ENCODE measurements at places on chromosomes 2 and 18.
A peak's percentile ranks its signal among the peaks of the same experiment; 100 is the strongest.

- no peak for DNase-seq
Measured at GRCh38 chr2:239199041-239199768, 201.6 kb downstream of the HDAC4 start.

- DNase-seq, result peak; percentile 51
Measured at GRCh38 chr2:126656431-126657147, 631 bp downstream of the GYPC start.

DNA sequence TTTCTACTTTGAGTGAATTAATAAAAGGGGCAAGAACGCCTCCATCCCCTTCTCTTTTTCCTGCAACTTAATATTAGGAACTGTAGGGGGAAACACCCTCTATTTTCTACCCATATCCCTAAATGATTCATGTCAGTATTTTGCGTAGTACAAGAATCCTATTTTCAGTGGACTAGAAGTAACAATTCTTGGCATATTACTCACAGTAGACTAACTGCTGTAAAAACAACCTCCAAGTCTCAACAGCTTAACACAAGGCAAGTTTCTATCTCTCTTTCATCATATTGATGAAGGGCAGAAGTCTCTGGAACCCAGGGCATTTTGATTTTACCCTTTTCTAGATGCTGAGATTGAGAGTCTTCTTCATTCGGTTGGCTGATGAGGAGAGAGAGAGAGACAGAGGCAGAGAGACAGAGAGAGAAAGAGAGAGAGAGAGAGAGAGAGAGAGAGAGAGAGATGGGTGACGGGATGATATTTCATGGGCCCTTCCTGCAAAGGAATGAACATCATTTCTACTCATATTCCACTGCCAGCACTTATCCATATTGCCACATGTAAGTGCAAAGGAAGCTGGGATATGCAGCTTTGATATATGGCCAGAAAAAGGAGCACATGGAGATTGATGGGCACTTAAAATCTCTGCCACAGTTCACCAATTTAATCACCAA is 481.6 kb downstream of the LPIN1 start:
- no peak for DNase-seq

GRCh38 chr2:9484533-9484932 is 10.2 kb downstream of the IAH1 start:
- no peak for DNase-seq

DNA sequence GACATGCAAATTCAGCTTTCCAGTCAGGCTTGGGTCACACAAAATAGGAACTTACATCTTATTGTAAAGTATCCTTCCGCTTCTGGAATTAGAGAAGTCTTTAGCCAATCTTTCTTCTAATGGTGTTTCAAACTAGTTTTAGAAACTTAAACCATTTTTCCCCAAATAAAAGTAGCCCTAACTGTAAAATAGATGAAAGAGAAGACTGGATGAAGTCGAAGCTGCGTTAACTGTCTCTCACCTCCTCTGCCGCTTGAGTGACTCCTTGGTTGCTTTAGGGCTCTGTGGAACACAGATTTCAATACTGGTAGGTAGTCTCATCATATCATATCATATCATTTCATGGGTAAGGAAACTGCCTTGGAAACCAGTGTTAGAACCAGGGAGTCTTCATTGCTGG is 498.4 kb downstream of the XIRP2 start:
- no peak for DNase-seq

- DNase-seq, result no peak
Measured at GRCh38 chr2:146238254-146238966, 1606.4 kb upstream of the ACVR2A start.

DNA sequence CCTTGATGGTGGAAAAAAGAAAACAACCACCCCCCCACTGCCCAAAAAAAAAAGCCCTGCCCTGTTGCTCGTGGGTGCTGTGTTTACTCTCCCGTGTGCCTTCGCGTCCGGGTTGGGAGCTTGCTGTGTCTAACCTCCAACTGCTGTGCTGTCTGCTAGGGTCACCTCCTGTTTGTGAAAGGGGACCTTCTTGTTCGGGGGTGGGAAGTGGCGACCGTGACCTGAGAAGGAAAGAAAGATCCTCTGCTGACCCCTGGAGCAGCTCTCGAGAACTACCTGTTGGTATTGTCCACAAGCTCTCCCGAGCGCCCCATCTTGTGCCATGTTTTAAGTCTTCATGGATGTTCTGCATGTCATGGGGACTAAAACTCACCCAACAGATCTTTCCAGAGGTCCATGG is 28.0 kb downstream of the MAL start:
- no peak for DNase-seq

- DNase-seq, result no peak
Measured at GRCh38 chr2:171166328-171166983, 5.8 kb upstream of the TLK1 start.

- DNase-seq, result no peak
Measured at GRCh38 chr2:171320208-171320621, 113.6 kb downstream of the METTL8 start.

DNA sequence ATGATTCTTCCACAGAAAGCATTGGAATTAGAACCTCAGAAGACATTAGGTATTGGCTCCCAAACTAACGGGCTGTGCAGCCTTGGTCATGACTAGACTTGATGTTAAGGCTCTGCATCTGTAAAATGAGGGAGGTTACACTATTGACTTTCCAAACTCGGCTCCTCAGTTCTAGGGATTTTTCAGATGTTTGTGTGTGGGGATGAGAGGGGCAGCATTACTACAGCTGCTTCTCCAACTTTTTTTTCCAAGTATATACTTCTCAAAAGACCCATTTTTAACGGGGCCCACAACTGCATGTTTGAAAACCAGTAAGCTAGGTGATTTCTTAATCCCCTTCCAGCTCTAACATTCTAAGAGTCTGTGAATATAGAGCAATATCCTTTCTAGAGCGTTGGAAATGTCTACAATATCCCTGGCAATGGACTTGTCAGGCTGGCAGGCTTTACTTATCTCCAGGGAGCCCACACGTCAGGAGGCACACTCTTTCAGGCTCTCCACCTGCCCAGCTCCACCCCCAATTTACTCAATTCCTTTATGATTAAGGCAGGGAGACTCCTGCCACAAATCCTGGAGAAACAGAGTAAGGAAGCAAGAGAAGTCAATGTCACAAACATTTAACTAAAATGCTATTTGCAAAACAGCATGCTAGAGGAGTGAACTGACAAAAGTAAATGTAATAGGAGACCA is 844 bp upstream of the MPV17 start:
- no peak for DNase-seq

DNA sequence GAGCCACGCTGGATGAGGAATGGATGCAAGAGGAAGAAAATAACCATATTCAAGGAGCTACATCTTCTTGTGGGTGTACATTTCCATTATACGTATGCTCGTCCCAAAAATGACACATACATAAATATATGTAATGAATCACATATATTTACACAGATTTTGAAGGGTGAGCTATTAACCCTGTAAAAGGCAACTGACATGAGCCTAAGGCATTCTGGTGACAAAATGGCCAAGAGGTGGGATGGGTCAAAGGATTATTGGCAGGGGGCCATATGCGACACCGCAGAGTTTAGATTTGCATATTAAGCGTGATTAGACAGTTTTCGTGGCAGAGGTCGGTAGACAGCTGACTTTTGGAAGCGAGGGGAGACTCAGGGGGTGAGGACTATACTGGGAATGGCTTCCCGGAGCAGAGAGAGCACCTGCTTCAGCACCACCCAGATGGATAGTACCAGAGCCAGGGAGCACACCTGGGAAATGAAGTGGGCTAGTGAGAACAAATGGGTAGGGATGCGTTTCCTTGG is 431 bp upstream of the CNRIP1 start:
- DNase-seq, result no peak

- no peak for DNase-seq
Measured at GRCh38 chr18:10458691-10459090, 4.3 kb downstream of the APCDD1 start.

DNA sequence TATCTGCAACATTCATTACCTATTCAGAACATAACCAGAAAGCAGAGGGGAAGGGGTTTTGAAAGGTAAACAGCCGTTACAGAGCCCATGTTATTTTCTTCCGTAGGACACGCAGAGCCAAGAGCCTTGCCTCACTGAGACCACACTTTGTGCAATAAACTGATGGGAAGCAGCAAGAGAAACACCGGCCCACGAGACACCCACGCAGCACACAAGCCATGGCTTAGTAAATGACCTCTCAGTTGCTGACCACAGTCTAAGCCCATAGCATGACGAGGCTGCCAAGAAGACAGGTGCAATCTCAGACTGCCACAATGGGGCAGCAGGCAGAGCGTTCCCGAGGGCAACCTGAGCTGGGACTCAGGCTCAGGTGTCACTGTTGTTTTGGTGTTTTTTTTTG is 59.6 kb downstream of the CABYR start:
- no peak for DNase-seq

DNA sequence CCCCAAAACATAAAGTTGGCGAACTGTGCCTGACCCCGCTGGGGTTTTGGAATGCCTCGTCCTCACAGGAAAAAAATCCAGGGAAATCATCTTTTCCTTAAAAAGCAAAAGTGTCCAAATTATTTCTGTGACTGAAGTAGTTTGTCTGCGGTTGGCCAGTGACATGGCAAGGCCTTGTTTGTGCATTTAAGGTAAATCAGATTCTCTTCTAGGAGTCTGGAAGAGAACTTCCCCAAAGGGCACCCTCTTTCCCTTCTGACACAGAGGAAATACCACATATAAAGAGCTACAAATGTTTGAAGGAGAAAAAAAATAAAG is 737 bp upstream of the CYB5A start:
- DNase-seq, result no peak

GRCh38 chr18:1017227-1018058 is 112.8 kb downstream of the ADCYAP1 start:
- DNase-seq, result no peak

GRCh38 chr18:26741048-26741447 is 124.5 kb downstream of the AQP4 start:
- no peak for DNase-seq

DNA sequence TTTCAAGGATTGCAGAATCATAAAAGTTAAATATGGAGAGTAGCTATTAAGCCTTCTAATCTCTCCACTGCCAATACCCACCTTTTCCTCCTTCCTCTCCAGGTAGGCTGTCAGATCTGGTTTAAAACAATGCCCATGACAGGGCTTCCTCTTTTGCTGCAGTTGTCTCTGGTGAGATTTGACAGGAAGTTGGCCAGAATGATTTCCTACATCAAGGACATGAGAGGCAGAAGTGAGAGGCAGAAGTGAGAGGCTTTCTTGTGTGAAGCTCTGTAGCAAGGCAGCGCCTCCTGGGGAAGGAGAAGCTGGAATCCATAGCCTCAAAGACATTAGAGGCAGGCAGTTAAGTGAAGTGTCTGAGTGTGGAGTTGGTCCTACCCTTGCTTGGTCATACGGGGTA is 385.7 kb downstream of the HRH4 start:
- DNase-seq, result no peak

DNA sequence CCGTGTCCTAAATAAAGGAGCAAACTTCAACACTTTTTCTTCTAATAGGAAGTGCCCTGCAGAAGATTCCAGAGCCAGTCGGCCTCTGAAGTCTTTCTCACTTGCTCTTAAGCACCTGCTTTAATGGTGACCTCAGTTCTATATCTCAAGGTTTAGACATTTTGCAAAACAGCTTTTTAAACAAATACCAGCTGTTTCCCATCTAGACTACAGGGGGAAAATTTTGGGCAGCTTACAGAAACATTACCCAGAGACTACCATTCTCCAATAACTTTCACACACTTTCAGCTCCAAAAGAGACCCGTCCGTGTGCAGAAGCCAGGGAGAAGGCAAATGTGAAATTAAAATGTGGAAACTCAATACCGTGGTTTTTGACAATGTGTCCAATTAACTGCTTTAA is 285.3 kb upstream of the CCDC68 start:
- no peak for DNase-seq

GRCh38 chr2:48728295-48728694 is 27.2 kb downstream of the LHCGR start:
- no peak for DNase-seq

- no peak for DNase-seq
Measured at GRCh38 chr2:41736586-41736985, 311.2 kb upstream of the PKDCC start.

GRCh38 chr2:72236445-72237067 is 88.9 kb upstream of the CYP26B1 start:
- DNase-seq, result no peak

GRCh38 chr2:129061069-129061768 is 742.6 kb upstream of the HS6ST1 start:
- no peak for DNase-seq

- no peak for DNase-seq
Measured at GRCh38 chr2:43736637-43737036, 37.2 kb upstream of the DYNC2LI1 start.

- DNase-seq, result no peak
Measured at GRCh38 chr2:108983610-108984009, 5.4 kb downstream of the EDAR start.

DNA sequence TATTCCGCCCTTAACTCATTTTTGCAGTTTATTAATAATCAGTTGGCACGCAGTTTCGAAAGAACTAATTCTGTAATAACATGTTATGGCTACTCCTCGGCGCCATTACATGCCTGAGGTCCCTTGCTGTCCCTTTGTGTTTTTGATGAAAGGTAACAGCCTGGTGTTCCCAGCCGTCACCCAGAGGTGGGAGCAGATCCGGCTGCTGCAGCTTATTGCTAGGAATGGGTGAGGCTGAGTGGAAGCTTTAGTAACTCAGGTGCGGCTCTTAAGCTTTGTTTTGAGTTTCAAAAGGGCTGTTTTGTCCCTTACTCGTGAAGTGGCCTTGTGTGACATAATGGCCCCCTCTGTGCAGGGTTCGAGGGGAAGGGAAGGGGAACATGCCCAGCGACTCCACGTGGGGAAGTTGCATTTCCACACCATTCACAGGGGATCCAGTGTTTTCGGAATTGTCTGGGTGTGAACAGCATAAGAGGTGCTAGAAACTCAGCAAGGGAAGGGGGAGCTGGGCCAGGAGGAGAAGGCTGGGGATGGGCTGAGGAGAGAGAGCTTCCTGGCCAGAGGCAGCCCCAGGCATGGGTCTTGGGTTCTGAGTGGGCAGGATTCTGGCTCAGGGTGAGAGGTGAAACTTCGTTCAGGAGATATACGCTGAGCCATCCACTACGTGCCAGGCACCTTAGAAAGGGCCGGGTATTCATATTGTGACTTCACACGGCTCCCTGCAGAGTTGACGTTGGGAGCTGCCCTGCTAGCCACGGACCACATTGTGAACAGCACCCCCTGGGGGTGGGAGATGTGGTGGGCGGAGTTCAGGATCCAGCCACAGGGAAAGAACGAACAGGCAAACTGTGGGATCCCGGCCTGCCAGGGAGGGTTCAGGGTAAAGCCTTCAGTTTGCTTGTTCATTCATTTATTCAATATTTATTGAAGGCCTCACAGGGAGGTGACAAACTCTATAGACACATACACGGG is 84.4 kb downstream of the TGOLN2 start:
- DNase-seq, result no peak

All from CD8-positive, alpha-beta memory T cell (primary cell).